ENCODE measurements at places on chromosomes 2 and 18. TPM values are rescaled to one million over a fixed set of nuclear protein-coding genes. Genes with fewer than 3 reads are reported as not detected.

- no peaks in the 10 kb centered on the region for H3K36me3 ChIP-seq
- no peak for DNase-seq
- no peak overlapping the region for H3K27ac ChIP-seq
Measured at GRCh38 chr2:62264186-62264585, 68.3 kb downstream of the B3GNT2 start.

- no peaks in the 10 kb centered on the region for H3K27me3 ChIP-seq
- no peak overlapping the region for H3K4me3 ChIP-seq
- no peak for DNase-seq
- no peak overlapping the region for H3K27ac ChIP-seq
- no peaks in the 10 kb centered on the region for H3K4me1 ChIP-seq
Measured at GRCh38 chr2:1802469-1803216, 58.3 kb upstream of the PXDN start.

GRCh38 chr18:9918016-9918680 lies 4.3 kb downstream of the VAPA start:
- no peaks in the 10 kb centered on the region for H3K36me3 ChIP-seq
- H3K27me3 ChIP-seq = no peaks in the 10 kb centered on the region
- no peak overlapping the region for H3K4me3 ChIP-seq
- peaks cover 21% of the 10 kb centered on the region for H3K4me1 ChIP-seq

GRCh38 chr2:795531-796041 lies 118.4 kb upstream of the TMEM18 start:
- no peak overlapping the region for H3K27ac ChIP-seq
- no peaks in the 10 kb centered on the region for H3K4me1 ChIP-seq
- H3K36me3 ChIP-seq = no peaks in the 10 kb centered on the region

DNA sequence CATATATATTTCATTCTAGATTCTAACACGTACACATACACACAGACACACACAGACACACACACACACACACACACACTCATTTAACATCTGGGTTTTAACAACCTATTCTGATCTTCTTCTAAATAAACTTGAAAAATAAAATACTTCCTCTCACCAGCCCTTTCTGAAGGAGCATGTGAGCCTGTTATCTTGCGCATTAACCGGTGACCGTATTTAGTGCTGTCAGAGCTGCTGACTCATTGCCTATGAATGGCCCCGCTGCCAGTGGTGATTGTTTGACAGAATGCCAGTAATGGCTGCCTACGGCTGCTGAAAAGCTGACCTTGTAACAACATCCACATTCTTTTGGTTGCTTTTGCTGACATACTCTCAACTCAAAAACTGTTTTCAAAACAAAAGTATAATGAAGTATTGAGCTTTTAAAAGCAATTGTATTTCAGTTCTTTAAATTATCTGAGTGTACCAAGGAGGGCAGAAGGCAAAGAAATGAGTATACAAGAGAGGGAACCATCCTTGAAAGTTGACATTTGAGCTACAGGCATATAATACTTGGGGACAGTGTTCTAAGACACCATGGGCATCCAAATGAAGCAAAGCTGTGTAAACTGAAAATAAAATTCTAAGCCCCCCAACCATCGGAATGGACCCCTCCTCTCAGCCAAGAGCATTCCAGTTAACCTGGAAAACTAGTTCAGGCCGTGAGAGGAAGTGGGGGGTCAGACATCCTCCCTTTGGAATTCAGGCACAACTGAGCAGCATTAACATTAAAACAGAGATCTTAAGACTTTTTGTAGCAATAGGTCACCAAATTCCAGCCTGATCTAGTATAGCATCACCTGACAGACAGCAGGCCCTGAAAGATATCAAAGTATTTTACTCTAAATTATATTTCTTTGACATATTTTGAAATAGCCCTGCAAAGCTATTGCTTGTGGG lies 50.2 kb upstream of the DTNA start:
- DNase-seq = peak; percentile 70
- peak overlapping the region; percentile 39 for H3K27ac ChIP-seq
- no peaks in the 10 kb centered on the region for H3K27me3 ChIP-seq

GRCh38 chr2:189177251-189177840 lies 2.2 kb downstream of the COL5A2 start:
- peak overlapping the region; percentile 36 for H3K4me3 ChIP-seq
- no peaks in the 10 kb centered on the region for H3K4me1 ChIP-seq
- H3K27ac ChIP-seq = peak overlapping the region; percentile 83
- no peak for DNase-seq
- H3K27me3 ChIP-seq = no peaks in the 10 kb centered on the region
- H3K36me3 ChIP-seq = no peaks in the 10 kb centered on the region

DNA sequence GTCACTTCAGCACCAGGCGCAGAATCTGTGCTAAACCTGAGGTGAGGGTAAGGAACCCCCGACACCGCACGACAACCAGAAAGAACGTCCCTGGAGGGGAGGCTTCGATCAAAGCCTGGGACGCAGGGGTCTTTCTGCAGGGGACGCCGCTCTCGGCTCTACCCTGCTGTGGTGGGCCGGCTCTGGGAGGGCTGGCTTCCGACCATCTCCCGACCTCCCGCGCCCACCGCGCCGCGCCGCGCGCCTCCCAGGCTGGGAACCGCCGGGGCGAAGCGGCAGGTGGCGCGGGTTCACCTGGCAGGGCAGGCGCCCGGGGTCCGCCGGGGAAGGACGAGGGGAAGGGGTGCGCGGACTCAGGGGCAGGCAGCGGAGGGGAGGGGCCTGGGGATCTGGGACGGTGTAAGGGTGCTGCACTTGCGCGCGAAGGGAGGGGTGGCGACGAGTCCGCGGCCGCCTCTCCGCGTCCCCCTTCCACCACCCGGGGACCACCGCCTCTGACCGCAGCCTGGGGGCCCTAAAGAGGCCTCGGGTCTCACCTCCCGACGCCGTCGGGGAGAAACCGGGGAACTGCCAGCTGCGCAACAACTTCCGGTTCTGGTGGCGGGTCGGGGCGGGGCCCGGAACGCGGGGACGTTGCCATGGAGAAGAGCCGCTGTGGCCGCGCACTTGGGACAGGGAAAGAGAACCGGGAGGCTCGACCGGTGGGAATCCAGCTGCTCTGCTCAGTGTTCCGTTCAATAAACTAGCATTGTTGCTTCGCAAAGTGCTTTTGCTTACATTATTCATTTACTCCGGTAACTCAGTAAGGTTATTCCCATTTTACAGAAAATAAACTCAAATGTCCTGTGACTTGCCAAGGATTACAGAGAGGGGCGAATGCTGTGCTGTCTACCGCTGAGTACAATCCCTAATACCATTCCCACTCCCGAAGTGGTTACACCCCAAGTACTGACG lies at the start of gene ZNF396:
Gene ZNF396, minus strand, starts transcription at position 596 of the 954 bp plus-strand sequence. CDS start 3,045 bp downstream, outside the sequence.
- peaks cover 15% of the 10 kb centered on the region for H3K4me1 ChIP-seq
- H3K27ac ChIP-seq = peak within 1 kb of the TSS; percentile 48
- H3K4me3 ChIP-seq = peak within 1 kb of the TSS; percentile 84
- H3K27me3 ChIP-seq = no peaks in the 10 kb centered on the region
- DNase-seq = peak; percentile 61

DNA sequence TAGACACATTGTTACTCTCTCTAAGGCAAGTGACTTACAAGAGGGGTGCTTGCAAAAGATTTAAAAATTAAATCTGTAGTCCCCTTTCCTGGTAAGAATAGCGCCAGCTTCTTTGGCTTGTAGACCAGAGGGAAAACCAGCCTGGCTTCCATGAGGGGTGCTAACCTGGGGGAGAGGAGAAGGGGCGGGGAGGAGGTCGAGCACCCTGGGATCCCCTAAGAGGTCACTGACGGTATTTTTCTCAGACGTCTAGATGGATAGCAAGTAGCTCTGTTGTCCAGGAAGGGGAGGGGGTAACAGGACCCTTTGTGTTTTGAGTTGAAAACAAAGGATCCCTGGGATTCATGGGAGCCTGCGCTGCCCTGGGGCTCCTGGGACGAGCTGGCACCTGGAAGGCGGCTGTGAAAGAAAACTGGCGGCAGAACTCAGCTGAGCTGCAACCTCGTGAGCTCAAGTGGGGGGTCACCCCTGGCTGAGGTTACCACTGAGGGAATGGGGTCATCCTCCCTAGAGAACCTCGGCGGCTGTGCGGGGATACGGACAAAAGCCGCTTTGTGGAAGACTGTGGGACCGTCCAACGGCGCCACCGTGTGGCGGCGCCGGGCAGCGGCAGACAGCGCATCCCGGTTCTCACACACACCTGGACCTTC lies 37.8 kb upstream of the MRPL19 start:
- no peaks in the 10 kb centered on the region for H3K4me1 ChIP-seq
- DNase-seq = peak; percentile 90
- H3K36me3 ChIP-seq = no peaks in the 10 kb centered on the region

- H3K36me3 ChIP-seq = no peaks in the 10 kb centered on the region
- H3K27ac ChIP-seq = peak overlapping the region; percentile 36
- no peak overlapping the region for H3K4me3 ChIP-seq
- DNase-seq = no peak
- H3K4me1 ChIP-seq = no peaks in the 10 kb centered on the region
- H3K27me3 ChIP-seq = no peaks in the 10 kb centered on the region
Measured at GRCh38 chr18:76377359-76377756, 117.7 kb downstream of the ZNF516 start.

DNA sequence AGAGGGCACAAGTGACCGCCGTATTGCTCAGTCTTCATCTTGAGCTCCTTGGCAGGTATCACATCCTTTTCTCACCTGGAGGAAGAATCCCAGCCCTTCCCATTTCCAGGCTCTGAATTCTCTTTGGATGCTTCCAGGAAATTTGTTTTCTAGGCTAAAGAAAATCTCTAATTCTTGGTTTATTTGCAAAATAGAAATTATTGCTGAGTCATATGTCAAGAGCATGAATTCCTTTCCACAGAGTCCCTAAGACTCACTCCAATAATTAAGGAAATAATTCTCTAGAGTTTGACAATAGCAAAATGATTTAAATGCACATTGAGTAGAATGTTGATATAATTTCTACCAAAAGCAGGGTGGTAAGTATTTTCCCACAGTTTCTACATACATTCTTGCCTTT lies 16.3 kb upstream of the CCDC68 start:
- no peak for DNase-seq
- no peaks in the 10 kb centered on the region for H3K36me3 ChIP-seq
- H3K27ac ChIP-seq = no peak overlapping the region
- H3K27me3 ChIP-seq = no peaks in the 10 kb centered on the region
- no peak overlapping the region for H3K4me3 ChIP-seq

GRCh38 chr2:108323619-108324018 lies 34.9 kb downstream of the SULT1C2 start:
- H3K4me3 ChIP-seq = no peak overlapping the region
- no peak overlapping the region for H3K27ac ChIP-seq
- no peaks in the 10 kb centered on the region for H3K36me3 ChIP-seq
- H3K4me1 ChIP-seq = no peaks in the 10 kb centered on the region
- H3K27me3 ChIP-seq = no peaks in the 10 kb centered on the region
- DNase-seq = no peak

DNA sequence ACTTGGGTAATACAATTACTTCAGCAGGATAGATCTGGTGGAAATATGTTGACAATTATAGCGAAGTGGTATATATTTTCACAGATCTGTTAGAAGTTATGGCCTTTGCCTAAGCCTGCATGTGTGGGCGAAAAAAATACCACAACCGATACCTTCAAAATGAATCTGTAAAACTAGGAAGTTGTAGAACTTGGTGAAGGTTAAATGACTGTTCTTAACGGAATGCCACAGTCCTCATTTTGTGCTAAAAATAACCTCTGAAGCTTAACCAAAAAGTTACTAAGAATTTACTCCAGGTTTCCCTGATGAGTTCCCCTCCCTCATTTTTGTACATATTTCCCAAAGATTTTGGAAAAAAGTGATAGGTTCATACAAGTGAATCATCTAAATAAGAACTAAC lies 550.7 kb downstream of the THSD7B start:
- no peak overlapping the region for H3K27ac ChIP-seq
- no peaks in the 10 kb centered on the region for H3K36me3 ChIP-seq
- DNase-seq = no peak
- H3K4me1 ChIP-seq = no peaks in the 10 kb centered on the region

DNA sequence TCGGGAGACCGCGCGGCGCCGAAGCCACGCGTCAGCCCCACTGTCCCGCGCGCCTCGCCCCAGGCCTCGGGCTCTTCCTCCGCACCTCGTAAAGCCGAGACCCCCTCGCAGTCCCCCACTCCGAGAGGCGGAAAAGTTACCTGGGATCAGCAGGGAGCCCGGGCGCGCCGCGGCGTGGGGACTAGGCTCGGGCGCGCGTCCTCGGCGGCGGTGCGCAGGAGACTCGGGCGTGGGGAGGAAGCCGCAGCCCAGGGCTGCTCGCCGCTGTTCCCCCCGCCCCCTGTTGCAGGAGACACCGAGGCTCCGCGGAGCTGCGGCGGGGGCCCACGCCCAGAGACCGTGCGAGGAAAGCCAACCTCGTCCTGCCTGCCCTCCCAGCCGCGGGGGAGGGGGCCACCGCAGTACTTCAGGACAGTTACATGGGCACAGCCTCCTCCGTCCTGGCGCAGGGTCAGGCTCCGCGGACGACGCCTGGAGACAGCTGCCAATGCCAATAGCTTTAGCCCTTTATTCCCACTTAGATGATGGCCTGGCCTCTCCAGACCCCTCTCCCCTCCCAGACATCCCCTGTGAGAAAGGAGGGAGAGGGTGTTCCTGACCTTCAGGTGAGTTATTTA lies at the start of gene EPB41L3:
Gene EPB41L3, minus strand, starts transcription at position 225 of the 617 bp plus-strand sequence. CDS start 54,814 bp downstream, outside the sequence.
- DNase-seq = peak; percentile 50
- peak within 1 kb of the TSS; percentile 69 for H3K27ac ChIP-seq
- H3K27me3 ChIP-seq = no peaks in the 10 kb centered on the region
- peak within 1 kb of the TSS; percentile 36 for H3K4me3 ChIP-seq
- H3K4me1 ChIP-seq = no peaks in the 10 kb centered on the region

GRCh38 chr2:134027980-134028379 lies 225.9 kb upstream of the MGAT5 start:
- H3K4me3 ChIP-seq = peak overlapping the region; percentile 0
- H3K36me3 ChIP-seq = no peaks in the 10 kb centered on the region
- no peak overlapping the region for H3K27ac ChIP-seq

DNA sequence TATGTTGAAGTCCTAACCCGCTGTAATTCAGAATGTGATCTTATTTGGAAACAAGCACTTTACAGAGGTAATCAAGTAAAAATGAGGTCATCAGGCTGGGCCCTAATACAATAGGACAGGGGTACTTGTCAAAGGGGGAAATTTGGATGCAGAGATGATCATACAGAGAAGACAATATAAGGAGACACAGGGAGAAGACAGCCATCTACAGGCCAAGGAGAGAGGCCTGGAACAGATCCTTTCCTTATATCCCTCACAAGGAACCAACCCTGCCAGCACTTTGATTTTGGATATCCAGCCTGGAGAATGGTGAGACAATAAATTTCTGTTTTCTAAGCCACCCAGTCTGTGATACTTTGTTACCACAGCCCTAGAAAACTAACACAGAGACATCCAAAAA lies 104.3 kb downstream of the METTL4 start:
- H3K27ac ChIP-seq = no peak overlapping the region
- no peak for DNase-seq
- no peaks in the 10 kb centered on the region for H3K27me3 ChIP-seq
- H3K4me1 ChIP-seq = no peaks in the 10 kb centered on the region
- no peaks in the 10 kb centered on the region for H3K36me3 ChIP-seq

EMILIN1 gene
- 151 TPM for total RNA-seq

COLEC11 gene
- total RNA-seq = 1.4 TPM

UGT1A5 gene
- total RNA-seq = 0.10 TPM

PLB1 gene
- 6.8 TPM for total RNA-seq

SLC11A1 gene
- 194 TPM for total RNA-seq

AGXT gene
- not detected for total RNA-seq

IL1RN gene
- total RNA-seq = 28.6 TPM

EPAS1 gene
- 590 TPM for total RNA-seq

Data from left lung (tissue), 14 donors.